Small intestine (tissue), 16 donors: ENCODE measurements at places on chromosomes 13 and 19.
A peak's percentile ranks its signal among the peaks of the same experiment; 100 is the strongest.

DNA sequence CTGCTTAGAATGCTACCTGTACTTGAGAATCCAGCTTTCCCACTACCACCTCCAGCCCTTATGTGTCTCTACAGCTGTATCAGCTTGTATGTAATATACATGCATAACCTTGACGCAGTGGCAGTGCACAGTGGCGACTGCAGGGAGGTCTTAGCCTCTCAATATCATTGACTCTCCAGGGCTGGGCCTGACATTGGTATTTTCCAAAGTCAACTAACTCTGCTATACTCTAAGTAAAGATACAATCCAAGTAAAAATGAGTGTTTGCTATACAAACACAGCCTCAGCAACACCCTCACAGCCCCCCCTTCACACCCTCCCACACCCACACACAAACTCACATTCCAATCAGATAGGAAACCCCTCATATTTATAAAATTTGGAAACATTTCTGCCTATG lies 6.7 kb upstream of the UBL3 start:
- no peaks in the 10 kb centered on the region for H3K36me3 ChIP-seq
- H3K27me3 ChIP-seq = no peaks in the 10 kb centered on the region
- DNase-seq = no peak
- H3K4me3 ChIP-seq = no peak overlapping the region

DNA sequence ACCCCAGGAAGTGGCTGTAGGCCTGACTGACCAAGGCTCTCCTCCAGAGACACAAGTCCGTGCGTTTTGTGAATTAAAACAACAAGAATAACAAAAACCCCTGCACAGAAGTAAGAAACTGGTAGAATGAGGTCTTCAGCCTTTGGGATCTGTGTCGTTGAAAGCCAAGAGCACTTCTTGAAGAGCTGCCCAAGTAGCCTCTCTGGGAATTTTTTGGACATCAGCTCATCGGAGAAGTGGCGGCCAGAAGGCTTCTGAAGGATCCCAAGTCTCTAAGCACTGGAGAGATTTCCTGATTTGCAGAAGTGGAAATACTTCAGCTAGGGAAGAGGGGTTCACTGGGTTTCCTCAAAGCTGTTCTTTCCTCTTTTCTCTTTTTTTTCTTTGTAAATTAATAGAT lies 100.4 kb upstream of the ZNF536 start:
- no peaks in the 10 kb centered on the region for H3K36me3 ChIP-seq
- DNase-seq = no peak
- H3K4me1 ChIP-seq = no peaks in the 10 kb centered on the region
- H3K27me3 ChIP-seq = no peaks in the 10 kb centered on the region
- no peak overlapping the region for H3K4me3 ChIP-seq

DNA sequence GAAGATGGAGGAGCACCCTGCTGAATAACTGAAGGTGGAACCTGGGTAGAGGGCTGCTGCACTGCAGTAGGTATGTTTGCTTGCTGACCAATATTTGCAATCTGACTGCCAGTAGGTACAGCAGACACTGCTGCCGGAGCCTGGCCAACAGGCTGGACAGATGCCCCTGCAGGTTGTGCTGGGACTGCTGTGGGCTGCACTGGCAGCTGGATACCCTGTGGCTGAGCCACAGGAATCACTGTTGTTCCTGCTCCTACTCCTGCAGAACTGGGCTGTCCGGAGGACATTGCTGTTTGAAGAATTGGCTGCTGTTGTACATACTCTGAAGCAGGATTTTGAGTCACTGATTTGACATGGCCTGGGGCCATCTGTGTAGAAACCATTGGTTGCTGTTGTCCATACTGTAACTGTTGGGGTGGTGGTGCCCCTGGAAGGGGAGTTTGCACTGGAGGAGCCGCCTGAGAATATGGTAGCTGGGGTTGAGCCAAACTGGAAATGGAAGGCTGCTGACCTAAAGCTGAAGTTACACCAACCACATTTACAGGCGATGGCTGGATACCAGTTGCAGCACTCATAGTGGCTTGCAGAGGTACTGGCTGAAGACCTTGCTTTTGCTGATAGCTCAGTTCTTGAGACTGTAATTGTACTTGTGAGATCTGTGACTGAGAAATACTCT lies 2.2 kb downstream of the TSC22D1 start:
- H3K4me3 ChIP-seq = no peak overlapping the region
- no peak overlapping the region for H3K27ac ChIP-seq
- peak; percentile 71 for DNase-seq
- H3K27me3 ChIP-seq = no peaks in the 10 kb centered on the region
- H3K36me3 ChIP-seq = no peaks in the 10 kb centered on the region

DNA sequence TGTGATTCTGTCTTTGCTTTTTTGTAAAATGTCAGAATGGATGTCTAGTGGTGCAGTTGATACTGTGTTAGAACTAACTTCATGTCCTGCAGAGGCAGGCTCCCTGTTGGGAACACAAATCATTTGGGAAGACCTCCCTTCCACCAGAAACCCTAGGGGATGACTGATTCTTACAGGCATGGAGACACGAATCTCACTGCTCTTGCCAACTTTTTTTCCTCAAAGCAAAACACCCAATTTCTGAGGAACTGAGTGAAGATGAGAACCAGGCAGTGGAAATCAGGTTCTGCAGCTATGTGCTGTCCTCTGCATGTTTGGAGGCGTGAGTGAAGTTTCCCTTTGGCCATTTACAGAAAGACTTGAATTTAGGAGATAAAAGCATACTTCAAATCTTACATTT lies 87.5 kb upstream of the CSNK1A1L start:
- no peak overlapping the region for H3K27ac ChIP-seq
- no peak for DNase-seq
- no peaks in the 10 kb centered on the region for H3K27me3 ChIP-seq
- no peaks in the 10 kb centered on the region for H3K36me3 ChIP-seq

GRCh38 chr19:5680084-5680436 lies 256 bp downstream of the MICOS13 start:
- peaks cover 10% of the 10 kb centered on the region for H3K4me1 ChIP-seq
- peak overlapping the region; percentile 83 for H3K27ac ChIP-seq
- H3K4me3 ChIP-seq = peak overlapping the region; percentile 98
- no peaks in the 10 kb centered on the region for H3K27me3 ChIP-seq
- no peaks in the 10 kb centered on the region for H3K36me3 ChIP-seq

- no peak for DNase-seq
- no peak overlapping the region for H3K27ac ChIP-seq
- no peak overlapping the region for H3K4me3 ChIP-seq
- no peaks in the 10 kb centered on the region for H3K36me3 ChIP-seq
Observed at GRCh38 chr13:70223911-70224310, 115.7 kb upstream of the KLHL1 start.

GRCh38 chr13:96781141-96781540 lies 213.1 kb downstream of the OXGR1 start:
- H3K4me1 ChIP-seq = no peaks in the 10 kb centered on the region
- H3K27ac ChIP-seq = no peak overlapping the region
- no peaks in the 10 kb centered on the region for H3K36me3 ChIP-seq

DNA sequence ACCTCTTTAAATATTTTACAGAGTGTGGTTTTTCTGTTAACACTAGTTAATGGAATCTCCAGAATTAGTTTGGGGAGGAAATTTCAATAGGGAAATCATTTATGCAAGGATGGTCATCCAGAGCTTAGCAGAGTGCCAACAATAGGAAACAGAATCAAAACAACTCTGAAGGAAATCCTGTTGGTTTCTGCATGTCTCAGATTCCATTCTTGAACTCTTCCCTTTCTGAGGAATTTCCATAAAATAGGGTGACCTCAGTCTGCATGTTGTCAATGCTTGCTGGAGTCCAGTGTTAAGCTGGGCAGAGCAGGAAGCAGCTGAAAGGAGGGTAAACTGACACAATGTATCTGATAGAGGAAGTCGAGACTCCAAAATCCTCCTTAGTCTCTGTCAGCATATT lies 16.9 kb downstream of the CBY2 start:
- no peaks in the 10 kb centered on the region for H3K27me3 ChIP-seq
- H3K4me1 ChIP-seq = no peaks in the 10 kb centered on the region
- no peaks in the 10 kb centered on the region for H3K36me3 ChIP-seq
- no peak overlapping the region for H3K4me3 ChIP-seq
- H3K27ac ChIP-seq = no peak overlapping the region

DNA sequence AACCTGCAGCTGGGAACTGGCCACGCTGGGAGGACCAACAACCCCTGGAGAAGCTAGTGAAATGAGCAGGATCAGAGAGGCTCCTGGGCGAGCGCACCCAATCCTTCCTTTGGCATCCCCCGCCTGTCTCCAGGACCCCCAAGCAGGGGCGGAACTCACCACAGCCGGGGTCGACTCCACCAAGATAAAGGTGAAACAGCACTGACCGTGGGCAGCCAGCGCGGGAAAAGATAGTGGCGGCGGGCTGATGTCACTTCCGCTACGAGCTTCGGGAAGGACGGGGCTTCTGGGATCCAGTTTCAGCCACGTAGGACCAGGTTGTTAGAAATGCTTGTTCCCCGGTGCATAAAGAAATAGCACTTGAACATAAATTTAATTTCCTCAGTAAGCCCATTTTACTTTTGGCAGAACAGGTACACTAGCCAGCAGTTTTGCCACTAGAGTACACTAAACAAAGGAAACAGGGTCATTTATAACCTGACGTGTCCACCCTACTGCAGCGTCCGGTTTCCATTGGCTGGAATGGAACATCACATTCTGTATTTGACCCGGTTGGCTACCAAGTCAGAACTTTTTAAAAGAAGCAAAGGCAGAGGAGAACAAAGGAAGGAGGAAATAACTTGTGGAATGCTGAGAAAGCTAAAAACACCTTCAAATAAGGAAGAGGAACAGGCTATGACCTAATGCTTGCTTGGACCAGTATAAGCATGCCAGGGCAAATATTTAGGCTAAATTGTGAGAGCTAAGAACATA lies 25.5 kb upstream of the ZNF562 start:
- no peak for DNase-seq
- no peaks in the 10 kb centered on the region for H3K36me3 ChIP-seq
- H3K4me1 ChIP-seq = no peaks in the 10 kb centered on the region
- H3K4me3 ChIP-seq = no peak overlapping the region
- no peaks in the 10 kb centered on the region for H3K27me3 ChIP-seq

DNA sequence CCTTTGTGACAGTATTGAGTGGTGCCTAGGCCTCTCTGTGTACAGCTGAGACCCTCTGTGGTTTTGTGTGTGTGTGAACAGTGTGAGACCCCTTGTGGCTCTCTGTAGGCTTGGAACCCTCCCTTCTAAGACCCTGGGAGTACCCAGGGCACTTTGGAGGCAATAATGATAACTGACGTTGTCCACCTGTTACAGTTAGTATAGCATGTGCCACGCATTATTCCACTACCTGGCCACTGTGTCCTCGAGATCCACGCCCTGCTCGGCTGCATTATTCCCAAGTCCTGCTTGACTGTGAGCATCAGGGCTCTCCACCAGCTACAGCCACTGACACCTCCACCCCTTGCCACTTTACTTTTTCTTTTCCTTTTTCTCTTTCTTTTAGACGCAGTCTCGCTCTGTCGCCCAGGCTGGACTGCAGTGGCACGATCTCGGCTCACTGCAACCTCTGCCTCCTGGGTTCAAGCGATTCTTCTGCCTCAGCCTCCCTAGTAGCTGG lies 2.0 kb downstream of the GRAMD1A start:
- DNase-seq = no peak
- H3K27me3 ChIP-seq = no peaks in the 10 kb centered on the region
- H3K4me1 ChIP-seq = peaks cover 57% of the 10 kb centered on the region
- no peak overlapping the region for H3K4me3 ChIP-seq
- no peaks in the 10 kb centered on the region for H3K36me3 ChIP-seq

GRCh38 chr13:36359301-36359950 lies 13.2 kb upstream of the SPART start:
- no peak overlapping the region for H3K4me3 ChIP-seq
- H3K4me1 ChIP-seq = no peaks in the 10 kb centered on the region
- H3K27me3 ChIP-seq = no peaks in the 10 kb centered on the region
- H3K36me3 ChIP-seq = no peaks in the 10 kb centered on the region
- no peak overlapping the region for H3K27ac ChIP-seq

- H3K4me1 ChIP-seq = no peaks in the 10 kb centered on the region
- DNase-seq = no peak
- H3K4me3 ChIP-seq = no peak overlapping the region
- peaks cover 5% of the 10 kb centered on the region for H3K36me3 ChIP-seq
Observed at GRCh38 chr13:20573636-20574035, 6.7 kb downstream of the IFT88 start.

- no peaks in the 10 kb centered on the region for H3K36me3 ChIP-seq
- H3K4me1 ChIP-seq = no peaks in the 10 kb centered on the region
- H3K27me3 ChIP-seq = no peaks in the 10 kb centered on the region
- no peak overlapping the region for H3K4me3 ChIP-seq
- H3K27ac ChIP-seq = no peak overlapping the region
- DNase-seq = no peak
Observed at GRCh38 chr19:16596399-16596798, 24.2 kb upstream of the SLC35E1 start.

DNA sequence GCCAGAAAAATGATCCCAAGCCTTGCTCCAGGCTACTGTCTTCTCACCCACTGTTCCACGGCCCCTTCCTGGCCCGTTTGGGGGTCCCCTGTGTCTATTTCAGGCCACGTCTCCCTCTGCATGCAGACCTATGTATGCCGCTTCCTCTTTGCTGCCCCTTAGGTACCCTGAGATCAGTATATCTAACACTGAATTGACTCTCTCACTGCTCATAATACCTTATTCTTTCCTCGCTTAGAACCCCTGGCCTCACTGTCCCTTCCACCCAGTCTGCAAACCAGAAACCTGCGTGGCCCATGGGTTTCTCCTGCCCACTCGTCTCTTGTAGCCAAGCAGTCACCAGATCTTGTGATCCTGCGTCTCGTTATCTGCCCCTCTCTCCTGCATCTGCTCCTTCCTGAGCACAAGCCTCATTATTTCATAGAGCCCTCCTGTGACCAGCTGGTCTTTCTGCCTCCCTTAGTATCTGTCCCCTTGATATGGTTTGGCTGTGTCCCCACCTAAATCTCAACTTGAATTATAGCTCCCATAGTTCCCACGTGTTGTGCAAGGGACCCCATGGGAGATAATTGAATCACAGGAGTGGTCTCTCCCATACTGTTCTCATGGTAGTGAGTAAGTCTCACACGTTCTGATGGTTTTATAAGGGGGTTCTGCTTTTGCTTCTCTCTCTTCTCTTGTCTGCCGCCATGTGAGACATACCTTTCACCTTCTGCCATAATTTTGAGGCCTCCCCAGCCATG lies 109.0 kb upstream of the RNF113B start:
- H3K4me1 ChIP-seq = no peaks in the 10 kb centered on the region
- H3K27me3 ChIP-seq = no peaks in the 10 kb centered on the region
- H3K4me3 ChIP-seq = no peak overlapping the region
- DNase-seq = no peak
- no peak overlapping the region for H3K27ac ChIP-seq

- no peaks in the 10 kb centered on the region for H3K27me3 ChIP-seq
- no peak overlapping the region for H3K27ac ChIP-seq
- H3K36me3 ChIP-seq = peaks cover 94% of the 10 kb centered on the region
- no peak overlapping the region for H3K4me3 ChIP-seq
Observed at GRCh38 chr19:19306191-19306590, 14.1 kb downstream of the SUGP1 start.

DNA sequence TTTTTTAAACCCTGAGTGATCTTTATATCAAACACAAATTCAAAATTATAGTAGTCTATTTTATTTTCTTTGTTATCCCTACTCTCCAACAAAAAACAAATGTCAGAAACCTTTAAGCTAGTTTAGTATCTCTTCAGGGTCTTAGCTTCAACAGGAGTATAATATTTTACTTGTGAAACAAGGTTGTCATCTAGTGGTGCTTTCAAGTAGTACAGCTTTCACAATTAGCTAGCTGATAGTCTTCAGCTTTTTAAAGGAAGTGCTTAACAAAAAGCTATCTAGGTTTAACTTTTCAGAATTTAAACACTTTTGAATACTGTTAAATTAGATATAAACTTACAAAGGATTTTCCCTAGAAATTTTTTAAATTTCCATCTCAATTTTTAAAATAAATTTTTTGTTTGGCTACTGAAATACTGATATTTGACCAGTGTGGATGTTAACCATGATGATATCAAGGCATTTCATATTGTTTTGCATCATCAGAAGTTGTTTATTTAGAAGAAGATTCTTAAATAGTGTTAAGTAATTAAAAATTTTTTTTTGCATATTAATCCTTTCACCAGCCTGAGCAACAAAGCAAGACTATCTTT lies 34.2 kb downstream of the TDRD3 start:
- H3K4me3 ChIP-seq = no peak overlapping the region
- no peaks in the 10 kb centered on the region for H3K4me1 ChIP-seq
- H3K36me3 ChIP-seq = no peaks in the 10 kb centered on the region
